ENCODE measurements at places on chromosomes 2 and 18.
A peak's percentile ranks its signal among the peaks of the same experiment; 100 is the strongest.

DNA sequence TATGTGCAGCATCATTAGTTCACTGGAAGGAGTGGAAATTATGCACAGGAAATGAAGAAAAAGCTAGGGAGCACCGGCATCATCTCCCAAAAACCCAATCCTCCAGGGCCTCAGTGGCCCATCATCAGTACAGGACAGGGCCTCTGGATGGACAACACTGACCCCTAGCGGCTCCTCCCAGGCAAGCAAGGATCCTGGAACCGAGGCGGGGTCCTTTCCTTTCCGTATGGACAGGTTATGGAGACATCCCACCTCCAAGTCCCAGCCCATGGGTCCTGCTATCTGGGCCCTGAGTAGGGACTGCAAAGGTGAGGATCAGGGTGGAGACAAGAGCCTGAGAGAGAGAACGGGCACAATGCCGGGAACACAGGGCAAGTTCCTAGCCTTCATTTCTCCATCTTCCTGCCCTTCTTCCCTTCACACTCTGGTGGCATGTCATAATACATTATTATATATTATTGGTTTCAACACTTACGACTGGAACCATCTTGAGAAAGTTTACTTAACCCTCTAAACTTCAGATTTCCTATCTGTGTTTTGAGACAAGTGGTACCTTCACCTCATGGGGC is 68.2 kb downstream of the ZNF516 start:
- peak; percentile 37 for DNase-seq

DNA sequence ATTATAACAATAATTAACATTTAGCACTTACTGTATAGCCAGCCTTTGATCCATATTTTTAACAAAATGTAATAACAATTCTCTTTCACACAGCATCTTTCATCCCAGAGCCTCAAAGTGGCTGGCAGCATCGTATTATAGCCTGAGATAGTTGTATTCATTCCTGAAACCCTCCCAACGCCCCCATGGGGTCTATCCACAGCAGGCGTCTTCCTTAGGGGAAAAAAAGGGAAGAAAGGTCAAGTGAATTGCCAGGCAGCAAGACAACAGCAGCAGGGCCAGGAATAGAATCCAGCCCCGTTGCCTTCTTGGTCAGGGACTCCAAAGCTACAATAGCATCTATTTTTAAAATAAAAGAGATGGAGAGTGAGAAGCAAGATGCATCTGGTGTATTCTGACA is 424.4 kb upstream of the ID2 start:
- no peak for DNase-seq

- DNase-seq = no peak
Observed at GRCh38 chr18:62138461-62139235, 48.2 kb downstream of the PIGN start.

DNA sequence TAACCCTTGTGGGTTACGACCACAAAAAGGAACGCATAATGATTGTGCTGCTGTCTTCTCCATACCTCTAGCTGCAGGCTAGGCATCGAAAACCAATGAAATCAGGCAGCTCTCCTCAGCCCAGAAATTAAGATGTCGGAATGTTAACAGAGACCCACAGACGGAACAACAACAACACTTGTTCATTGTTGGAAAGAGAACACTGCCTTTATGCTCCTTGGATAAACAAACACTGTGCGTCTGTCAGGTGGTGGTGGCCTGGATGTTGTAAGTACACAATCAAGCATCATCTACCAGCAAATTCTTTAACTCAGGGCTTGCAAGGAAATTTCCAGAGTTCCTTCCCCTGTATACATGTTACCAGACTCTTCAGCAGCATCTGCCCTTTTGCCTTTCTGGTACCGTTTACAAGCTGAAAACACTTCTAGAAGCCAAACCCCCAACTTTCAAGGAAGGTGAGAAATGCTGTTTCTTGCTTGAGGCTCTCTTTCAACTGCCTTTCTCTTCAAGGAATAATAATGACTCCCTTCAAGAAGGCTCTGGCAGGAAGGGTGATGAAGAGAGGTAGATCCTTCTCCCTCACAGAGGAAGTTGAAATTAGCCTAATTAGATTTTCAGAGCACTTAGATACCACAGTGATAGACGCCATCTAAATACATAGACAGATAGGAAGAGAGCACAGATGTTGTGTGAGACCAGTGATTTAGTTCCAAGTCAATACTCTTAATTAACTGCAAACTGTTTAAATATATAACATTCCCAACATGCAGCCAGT is 332.7 kb downstream of the ZNF521 start:
- DNase-seq = no peak

Data from cardiac muscle cell (in vitro differentiated cells and primary cell).